ENCODE measurements at places on chromosomes 7 and 10. TPM values are rescaled to one million over a fixed set of nuclear protein-coding genes. Genes with fewer than 3 reads are reported as not detected.

MACC1 gene
- under 0.01 TPM for total RNA-seq

GRCh38 chr10:103123282-103124024 lies 69.6 kb downstream of the NT5C2 start:
- H3K4me3 ChIP-seq, result no peak overlapping the region
- peak overlapping the region; percentile 69 for H3K27ac ChIP-seq
- no peaks in the 10 kb centered on the region for H3K27me3 ChIP-seq
- no peak for DNase-seq
- H3K4me1 ChIP-seq, result peaks cover 43% of the 10 kb centered on the region

DNA sequence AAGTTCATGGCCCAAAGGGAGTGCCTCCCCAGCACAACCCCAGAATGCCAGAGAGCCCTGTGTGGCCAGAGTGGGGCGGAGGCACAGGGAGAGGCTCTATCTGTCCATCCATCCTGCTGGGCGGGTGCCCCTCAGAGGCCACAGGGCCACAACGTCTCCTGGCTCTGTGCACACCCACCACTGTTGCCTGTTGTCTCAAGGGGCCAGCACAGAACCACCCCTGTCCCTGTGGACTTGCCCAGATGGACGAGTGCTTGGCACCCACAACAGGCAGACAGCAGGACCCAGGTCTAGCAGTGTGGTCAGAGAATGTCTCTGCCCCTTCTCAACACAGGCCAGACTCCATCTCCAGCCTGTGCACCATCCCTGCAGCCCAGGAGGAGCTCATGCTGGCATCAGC lies 92.8 kb downstream of the PAXIP1 start:
- H3K27me3 ChIP-seq, result peaks cover 13% of the 10 kb centered on the region
- H3K36me3 ChIP-seq, result no peaks in the 10 kb centered on the region
- H3K4me1 ChIP-seq, result peaks cover 9% of the 10 kb centered on the region
- no peak for DNase-seq
- H3K27ac ChIP-seq, result no peak overlapping the region

DNA sequence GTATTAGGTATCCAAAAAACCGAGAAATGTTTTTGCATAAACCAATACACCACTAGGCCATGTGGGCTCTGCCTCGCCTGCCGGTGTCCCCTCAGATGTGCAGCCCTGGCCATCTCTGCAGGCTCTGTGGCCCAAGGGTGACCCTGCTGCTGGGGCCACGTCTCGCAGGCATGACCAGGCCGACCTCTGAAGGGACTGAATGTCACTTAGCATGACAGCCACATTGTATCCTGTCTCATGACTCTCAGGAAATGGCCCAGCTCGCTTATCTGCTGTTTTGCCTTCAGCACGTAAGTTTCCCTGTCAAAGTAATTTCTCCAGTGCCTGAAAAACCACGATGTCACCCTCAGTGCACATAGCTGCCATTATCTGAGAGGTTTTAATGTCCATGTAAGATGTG lies 49.5 kb upstream of the ZNF32 start:
- no peak for DNase-seq
- H3K4me1 ChIP-seq, result no peaks in the 10 kb centered on the region
- no peak overlapping the region for H3K4me3 ChIP-seq
- H3K27ac ChIP-seq, result no peak overlapping the region
- no peaks in the 10 kb centered on the region for H3K27me3 ChIP-seq

- H3K27ac ChIP-seq, result peak overlapping the region; percentile 96
- H3K27me3 ChIP-seq, result no peaks in the 10 kb centered on the region
- H3K4me1 ChIP-seq, result peaks cover 11% of the 10 kb centered on the region
- H3K36me3 ChIP-seq, result peaks cover 38% of the 10 kb centered on the region
- DNase-seq, result no peak
These were observed 570 bp downstream of the BMS1 start for GRCh38 chr10:42783181-42783549.

GRCh38 chr10:75525067-75525466 lies 93.6 kb downstream of the LRMDA start:
- no peaks in the 10 kb centered on the region for H3K36me3 ChIP-seq
- H3K4me3 ChIP-seq, result no peak overlapping the region
- H3K27ac ChIP-seq, result no peak overlapping the region
- no peaks in the 10 kb centered on the region for H3K27me3 ChIP-seq
- no peaks in the 10 kb centered on the region for H3K4me1 ChIP-seq
- DNase-seq, result no peak

- H3K4me3 ChIP-seq, result no peak overlapping the region
- H3K27me3 ChIP-seq, result no peaks in the 10 kb centered on the region
- H3K4me1 ChIP-seq, result no peaks in the 10 kb centered on the region
- no peak overlapping the region for H3K27ac ChIP-seq
- no peak for DNase-seq
These were observed 154.4 kb upstream of the NPY start for GRCh38 chr7:24129597-24129996.

SPAM1 gene
- not detected for total RNA-seq

PTPRN2 gene
- total RNA-seq, result 7.1 TPM

REPIN1 gene
- total RNA-seq, result 63.7 TPM

- no peaks in the 10 kb centered on the region for H3K27me3 ChIP-seq
- no peak for DNase-seq
- no peaks in the 10 kb centered on the region for H3K36me3 ChIP-seq
These were observed 21.5 kb downstream of the CTAGE6 start for GRCh38 chr7:143735962-143736361.

DNA sequence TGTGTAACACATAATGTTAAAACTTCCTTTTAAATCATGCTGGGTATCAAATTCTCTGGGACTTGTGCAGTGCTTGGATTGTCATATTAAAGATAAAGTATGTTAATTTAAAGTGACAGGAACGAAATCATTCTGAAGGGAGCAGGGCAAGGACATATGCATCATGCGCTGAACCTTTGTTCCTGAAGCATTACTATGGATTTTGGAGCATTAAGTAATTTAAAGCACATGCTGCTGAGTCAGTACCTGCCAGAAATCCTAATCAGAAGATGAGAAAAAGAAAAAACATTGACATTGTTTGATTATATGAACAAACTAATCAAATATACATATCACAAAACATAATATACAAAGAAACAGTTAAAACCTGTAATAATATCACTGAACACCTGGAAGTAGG lies 101.4 kb downstream of the MICU1 start:
- peaks cover 5% of the 10 kb centered on the region for H3K4me1 ChIP-seq
- H3K27ac ChIP-seq, result no peak overlapping the region
- no peak for DNase-seq
- no peaks in the 10 kb centered on the region for H3K27me3 ChIP-seq

DNA sequence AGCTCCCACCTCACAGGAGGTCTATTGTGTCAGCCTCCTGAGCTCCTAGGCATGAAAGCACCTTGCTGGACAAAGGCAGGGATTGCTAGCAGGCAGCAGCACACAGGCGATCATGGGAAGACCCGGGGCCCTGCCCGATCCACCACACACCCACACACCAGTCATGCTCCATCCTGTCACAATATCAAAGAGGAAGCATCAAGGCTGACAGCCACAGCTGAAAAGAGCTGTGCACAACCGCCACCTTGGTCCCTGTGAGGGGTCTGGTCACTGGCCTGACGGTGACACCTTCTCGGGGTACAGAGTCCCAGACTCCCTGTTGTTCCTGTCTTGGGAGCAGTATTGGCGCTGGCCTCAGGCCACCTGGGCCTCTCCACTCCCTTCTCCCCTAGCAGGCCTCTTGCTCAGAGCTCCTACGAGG lies 89.7 kb upstream of the RET start:
- H3K27ac ChIP-seq, result no peak overlapping the region
- H3K4me3 ChIP-seq, result no peak overlapping the region
- no peaks in the 10 kb centered on the region for H3K27me3 ChIP-seq
- peak; percentile 28 for DNase-seq
- H3K4me1 ChIP-seq, result no peaks in the 10 kb centered on the region

CYP2E1 gene
- 2.5 TPM for total RNA-seq

HABP2 gene
- not detected for total RNA-seq

DNA sequence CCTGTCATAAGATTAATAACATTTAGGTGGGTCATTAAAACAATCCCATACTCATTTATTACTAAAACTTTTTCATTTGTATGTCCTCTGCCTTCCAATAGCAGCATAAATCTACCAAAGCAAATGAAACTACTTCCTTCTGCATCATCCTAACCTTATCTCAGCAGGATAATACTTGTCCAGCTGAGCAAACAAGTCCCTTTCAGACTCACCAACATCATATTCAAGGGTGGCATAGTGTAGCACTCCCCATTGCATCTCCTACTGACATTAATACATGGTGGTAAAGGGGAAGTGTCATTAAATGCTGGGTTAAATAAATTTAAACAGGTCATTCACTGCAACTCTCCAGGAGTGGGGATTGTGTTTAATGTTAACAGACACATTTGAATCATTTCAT lies 3.4 kb upstream of the MINDY3 start:
- H3K27ac ChIP-seq, result no peak overlapping the region
- no peaks in the 10 kb centered on the region for H3K36me3 ChIP-seq
- H3K4me1 ChIP-seq, result peaks cover 7% of the 10 kb centered on the region

DNA sequence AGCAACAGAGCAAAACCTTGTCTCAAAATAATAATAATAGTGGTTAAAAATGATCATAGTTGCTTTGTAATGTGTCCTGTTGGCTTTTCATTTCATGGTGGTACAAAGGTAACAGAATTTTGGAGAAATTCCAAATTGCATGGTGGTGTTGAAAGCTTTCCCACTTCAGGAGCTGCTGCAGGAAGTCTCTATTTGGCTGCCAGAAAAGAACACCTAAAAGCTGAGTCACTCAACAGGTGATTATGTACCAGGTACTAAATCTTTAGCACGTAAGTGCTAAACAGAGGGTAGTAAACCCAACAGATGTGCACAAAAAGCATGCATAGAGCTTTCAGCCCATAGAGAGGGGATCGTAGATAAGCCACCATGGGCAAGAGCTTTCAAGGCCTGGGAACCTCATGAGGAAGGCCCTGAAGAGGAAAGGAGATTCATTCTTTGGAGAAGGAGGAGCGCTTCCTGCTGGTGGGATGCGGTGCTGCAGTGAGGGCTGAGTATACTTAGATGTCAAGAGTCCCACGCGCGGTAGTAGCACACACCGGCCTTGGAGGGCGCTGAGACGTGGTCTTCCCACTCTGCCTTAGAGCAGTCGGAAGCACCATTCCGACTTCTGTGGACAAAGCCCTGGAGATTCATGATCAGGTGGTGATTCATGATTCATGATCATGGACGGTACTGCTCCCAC lies 118.7 kb downstream of the RALA start:
- DNase-seq, result no peak
- H3K36me3 ChIP-seq, result no peaks in the 10 kb centered on the region
- no peak overlapping the region for H3K27ac ChIP-seq

DNA sequence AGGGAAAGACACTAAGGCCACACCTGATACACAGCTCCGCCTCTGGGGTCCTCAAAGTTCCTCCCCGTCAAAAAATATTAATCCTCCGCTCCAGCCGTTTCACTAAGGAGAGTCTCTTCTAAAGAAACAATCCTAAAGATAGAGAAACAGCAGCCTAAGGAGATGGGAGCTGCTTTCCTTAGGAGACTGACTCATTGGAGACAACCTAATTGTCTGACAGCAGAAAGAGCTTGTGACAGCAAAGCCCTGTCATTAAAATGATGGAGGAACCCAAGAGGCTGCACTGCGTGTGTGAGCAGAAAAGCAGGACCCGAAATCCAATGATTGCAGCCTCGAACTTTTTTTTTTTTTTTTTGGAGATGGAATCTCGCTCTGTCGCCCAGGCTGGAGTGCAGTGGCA lies 44.0 kb upstream of the TNRC18 start:
- no peaks in the 10 kb centered on the region for H3K27me3 ChIP-seq
- H3K4me1 ChIP-seq, result peaks cover 7% of the 10 kb centered on the region
- H3K27ac ChIP-seq, result no peak overlapping the region

DNA sequence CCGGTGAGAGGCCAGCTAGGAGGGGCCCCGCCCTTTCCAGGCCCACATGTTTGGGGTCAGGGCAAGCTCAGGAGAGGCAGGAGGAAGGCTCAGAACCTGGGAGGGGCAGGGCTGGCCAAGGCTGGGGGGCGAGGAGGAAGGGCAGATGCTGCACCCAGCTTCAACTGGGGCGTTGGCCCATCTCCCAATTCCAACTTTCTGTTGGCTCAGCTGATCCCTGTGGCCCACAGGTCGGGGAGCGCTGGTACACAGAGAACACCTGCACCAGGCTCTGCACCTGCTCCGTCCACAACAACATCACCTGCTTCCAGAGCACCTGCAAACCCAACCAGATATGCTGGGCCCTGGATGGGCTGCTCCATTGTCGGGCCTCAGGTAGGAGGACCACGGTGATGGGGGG lies 40.1 kb downstream of the ZAN start:
- H3K4me3 ChIP-seq, result no peak overlapping the region
- no peaks in the 10 kb centered on the region for H3K27me3 ChIP-seq
- DNase-seq, result no peak
- no peaks in the 10 kb centered on the region for H3K4me1 ChIP-seq
- no peaks in the 10 kb centered on the region for H3K36me3 ChIP-seq
- no peak overlapping the region for H3K27ac ChIP-seq

CARD11 gene
- total RNA-seq, result not detected

DNA sequence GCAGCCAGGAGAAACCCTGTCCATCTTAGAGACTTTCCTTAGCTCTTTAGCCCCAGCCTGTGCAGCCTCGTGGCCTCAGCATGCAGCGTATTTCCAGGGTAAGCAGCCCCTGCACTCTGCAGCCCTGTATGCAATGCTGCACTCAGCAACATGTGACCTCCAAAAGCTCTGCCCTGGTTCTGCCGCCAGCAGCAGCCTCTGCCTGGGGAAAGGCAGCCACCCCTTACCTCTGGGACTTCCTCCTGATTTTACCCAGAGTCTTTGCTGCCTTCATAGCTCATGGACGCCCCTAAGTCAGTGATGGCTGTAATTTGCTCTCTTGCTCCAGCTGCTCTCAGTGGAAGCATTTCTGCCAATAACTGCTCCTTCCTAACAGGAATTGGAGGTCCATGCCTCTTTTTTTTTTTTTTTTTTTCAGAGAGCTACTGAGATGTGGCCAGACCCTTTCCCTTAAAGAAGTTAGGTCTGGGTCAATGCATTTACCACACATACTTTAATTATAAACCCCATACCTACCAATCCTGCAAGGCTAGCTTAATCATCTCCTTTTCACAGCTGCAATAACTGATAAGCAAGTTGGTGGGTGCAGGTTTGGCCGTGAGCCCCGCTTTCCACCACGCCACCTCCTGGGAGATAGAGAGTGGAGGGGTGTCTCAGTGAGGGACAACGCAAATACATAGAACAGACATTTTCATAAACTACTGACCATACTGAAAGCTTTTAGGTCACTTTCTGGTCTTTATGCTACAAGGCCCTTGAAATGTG lies 71.7 kb downstream of the RAMP3 start:
- no peak for DNase-seq
- H3K27ac ChIP-seq, result no peak overlapping the region
- no peaks in the 10 kb centered on the region for H3K36me3 ChIP-seq
- no peaks in the 10 kb centered on the region for H3K27me3 ChIP-seq

DNA sequence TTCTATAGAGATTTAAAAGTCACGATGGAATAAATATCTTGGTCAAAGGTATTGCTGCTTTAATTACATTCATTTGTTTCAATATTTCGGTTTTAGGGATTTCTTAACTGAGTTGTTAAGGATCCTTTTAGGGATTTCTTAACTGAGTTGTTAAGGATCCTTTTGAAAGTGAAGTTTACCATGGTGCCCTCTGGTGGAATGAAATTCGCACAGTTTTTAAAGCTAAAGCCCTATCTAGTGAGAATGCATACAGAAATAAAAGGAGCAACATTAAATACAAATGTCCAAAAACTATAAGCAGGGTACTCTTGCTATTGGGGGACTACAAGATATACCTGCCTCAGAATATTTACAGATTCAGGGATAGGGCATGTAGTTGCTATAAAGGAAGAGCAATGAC lies 193.7 kb downstream of the RNLS start:
- no peaks in the 10 kb centered on the region for H3K36me3 ChIP-seq
- no peak overlapping the region for H3K4me3 ChIP-seq
- H3K4me1 ChIP-seq, result peaks cover 29% of the 10 kb centered on the region
- no peak for DNase-seq
